IMR-90 (cell line): ENCODE measurements at places on chromosomes 2 and 18. TPM values are rescaled to one million over a fixed set of nuclear protein-coding genes. Genes with fewer than 3 reads are reported as not detected.

The ASXL3 gene
- 0.03 TPM in 2 replicates for polyA plus RNA-seq

The PHLPP1 gene
- 3.3 and 4.2 TPM in 2 replicates for polyA plus RNA-seq

The GPR45 gene
- polyA plus RNA-seq: not detected in 2 replicates

The TWSG1 gene
- polyA plus RNA-seq: 69.4 and 80.4 TPM in 2 replicates

The KLHL14 gene
- polyA plus RNA-seq: not detected in 2 replicates

The UPP2 gene
- polyA plus RNA-seq: not detected in 2 replicates

The DSG4 gene
- not detected in 2 replicates for polyA plus RNA-seq

The UGT1A4 gene
- polyA plus RNA-seq: not detected in 2 replicates

The HJURP gene
- polyA plus RNA-seq: 26.5 and 27.1 TPM in 2 replicates

The ANKRD62 gene
- not detected in 2 replicates for polyA plus RNA-seq

The GCKR gene
- polyA plus RNA-seq: 0.41 and 0.55 TPM in 2 replicates

The SKOR2 gene
- polyA plus RNA-seq: not detected in 2 replicates

The FOXD4L1 gene
- not detected in 2 replicates for polyA plus RNA-seq

DNA sequence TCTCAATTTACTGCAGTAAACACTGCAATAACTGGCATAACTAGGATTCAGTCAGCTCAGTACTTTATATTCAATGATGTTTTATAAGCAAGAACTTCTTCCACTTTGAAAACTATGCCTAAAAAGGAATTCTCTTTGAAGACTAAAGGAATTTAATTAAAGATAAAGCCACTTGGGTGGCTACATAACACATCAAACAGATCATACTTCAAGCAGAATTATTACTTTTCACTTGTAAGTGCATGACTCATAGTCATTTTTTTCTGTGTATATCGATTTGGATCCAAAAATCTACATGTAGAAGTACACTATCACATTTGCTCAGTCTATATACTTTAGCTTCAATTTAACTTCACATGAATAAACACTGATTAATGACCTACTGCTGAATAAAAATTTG lies 4.0 kb downstream of the KANSL1L start:
- H3K27ac ChIP-seq: no peak overlapping the region
- no peaks in the 10 kb centered on the region for H3K27me3 ChIP-seq
- peak; percentile 28 for DNase-seq
- no peak overlapping the region for H3K4me3 ChIP-seq
- H3K4me1 ChIP-seq: no peaks in the 10 kb centered on the region
- H3K36me3 ChIP-seq: no peaks in the 10 kb centered on the region

- no peaks in the 10 kb centered on the region for H3K36me3 ChIP-seq
- H3K4me3 ChIP-seq: no peak overlapping the region
- no peaks in the 10 kb centered on the region for H3K4me1 ChIP-seq
- no peaks in the 10 kb centered on the region for H3K27me3 ChIP-seq
- DNase-seq: no peak
Observed at GRCh38 chr18:7336623-7337022, 105.7 kb downstream of the LRRC30 start.

GRCh38 chr18:76553715-76554546 lies 58.9 kb upstream of the ZNF516 start:
- peaks cover 9% of the 10 kb centered on the region for H3K4me1 ChIP-seq
- H3K27me3 ChIP-seq: no peaks in the 10 kb centered on the region
- H3K4me3 ChIP-seq: no peak overlapping the region
- DNase-seq: peak; percentile 90

DNA sequence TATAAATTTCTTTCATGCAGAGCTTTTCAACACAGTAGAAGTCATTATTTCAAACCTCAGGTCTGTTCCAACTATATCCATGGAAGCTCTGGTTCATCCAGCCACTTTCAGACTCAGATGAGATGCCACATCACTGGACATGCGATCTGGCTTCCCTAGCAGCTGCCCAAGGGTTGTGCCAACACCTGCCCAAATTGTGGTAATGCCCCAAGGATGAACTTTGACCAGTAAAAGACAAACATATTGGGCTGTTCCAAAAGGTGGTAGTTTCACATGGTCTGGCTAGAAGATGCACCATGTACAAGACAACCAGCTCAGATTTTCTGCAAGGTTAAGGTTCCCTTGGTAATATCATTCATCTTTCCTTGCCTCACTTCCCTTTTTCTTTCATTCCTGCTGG lies 101.9 kb downstream of the THADA start:
- peaks cover 2% of the 10 kb centered on the region; the same call in 1 of the 2 replicates for H3K36me3 ChIP-seq
- H3K27ac ChIP-seq: no peak overlapping the region
- no peak for DNase-seq
- no peak overlapping the region for H3K4me3 ChIP-seq
- H3K4me1 ChIP-seq: no peaks in the 10 kb centered on the region
- H3K27me3 ChIP-seq: no peaks in the 10 kb centered on the region

DNA sequence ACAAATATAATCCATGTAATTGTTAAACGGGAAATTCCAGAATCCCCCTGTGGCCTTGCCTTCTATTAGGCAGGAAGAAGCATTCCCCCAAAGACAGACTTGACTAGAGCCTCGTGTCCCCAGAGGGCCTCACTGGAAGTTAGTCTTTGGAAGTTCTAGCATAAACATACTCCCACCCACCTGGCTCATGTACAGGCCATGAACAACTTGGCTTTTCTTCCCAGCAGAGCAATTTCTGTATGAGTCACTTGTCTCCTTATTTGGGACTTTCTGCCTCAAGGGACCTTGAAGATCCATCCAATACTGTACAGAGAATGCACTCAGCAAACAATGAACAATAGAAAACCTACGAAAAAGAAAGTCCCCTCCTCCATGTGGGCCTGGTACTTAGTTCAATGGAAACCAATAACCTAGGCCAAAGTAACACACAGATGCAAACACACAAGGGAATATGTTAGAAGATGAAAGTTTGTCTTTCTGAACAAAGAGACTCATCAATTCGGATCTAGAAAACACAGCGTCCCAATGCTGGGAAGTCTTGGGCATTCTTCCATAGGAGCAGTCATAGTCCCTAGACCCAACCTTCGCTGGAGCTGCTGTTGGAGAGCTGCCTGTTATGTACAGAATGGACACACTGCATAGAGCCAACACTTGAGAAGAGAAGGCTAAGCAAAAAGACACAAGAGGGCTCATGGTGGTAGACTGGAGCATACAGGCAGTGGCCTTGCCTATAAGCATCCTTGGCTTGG lies 303.5 kb downstream of the HRH4 start:
- H3K27me3 ChIP-seq: no peaks in the 10 kb centered on the region
- H3K4me1 ChIP-seq: peaks cover 20% of the 10 kb centered on the region
- DNase-seq: peak; percentile 96
- no peaks in the 10 kb centered on the region for H3K36me3 ChIP-seq
- peak overlapping the region; percentile 82 for H3K27ac ChIP-seq
- H3K4me3 ChIP-seq: no peak overlapping the region

DNA sequence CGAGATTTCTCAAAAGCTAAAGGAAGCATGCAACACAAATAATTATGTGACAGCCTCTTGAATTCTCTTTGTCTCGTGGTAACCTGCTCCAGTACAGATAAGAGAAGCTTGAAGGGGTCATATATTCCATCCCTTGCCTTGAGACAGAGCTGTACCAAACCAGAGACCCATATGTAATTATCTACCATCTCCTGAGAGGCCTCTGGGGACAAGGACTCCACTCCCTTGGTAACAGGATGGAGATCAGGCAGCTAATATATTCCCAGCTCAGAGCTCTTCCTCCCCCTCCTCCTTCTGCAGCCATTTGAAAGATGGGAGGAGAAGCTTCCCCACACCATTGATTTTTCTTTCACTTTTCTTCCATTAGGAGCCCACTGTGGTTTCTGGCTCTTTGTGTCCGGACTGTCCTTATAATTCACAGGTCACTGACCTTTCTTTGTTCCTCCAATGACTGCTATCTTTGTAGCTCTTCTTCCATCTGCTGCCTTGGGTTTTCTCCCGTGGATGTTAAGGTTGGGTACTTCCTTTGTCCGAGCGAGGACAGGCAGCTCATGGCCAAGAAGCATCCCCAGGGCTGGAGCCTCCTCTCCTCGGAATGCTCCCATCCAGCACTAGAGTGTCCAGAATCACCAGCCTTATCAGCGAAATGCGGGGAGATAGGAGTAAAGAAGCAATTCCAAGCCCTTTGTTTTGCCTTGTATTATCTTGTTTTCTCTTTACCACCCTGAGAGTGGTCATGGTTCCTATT lies 72.6 kb upstream of the STPG4 start:
- H3K4me1 ChIP-seq: peaks cover 26% of the 10 kb centered on the region
- no peaks in the 10 kb centered on the region for H3K36me3 ChIP-seq
- H3K4me3 ChIP-seq: no peak overlapping the region
- no peaks in the 10 kb centered on the region for H3K27me3 ChIP-seq
- no peak overlapping the region for H3K27ac ChIP-seq

GRCh38 chr18:11957636-11958035 lies 23.7 kb upstream of the IMPA2 start:
- no peak overlapping the region for H3K27ac ChIP-seq
- no peaks in the 10 kb centered on the region for H3K36me3 ChIP-seq
- no peak for DNase-seq
- H3K4me1 ChIP-seq: peaks cover 11% of the 10 kb centered on the region
- no peaks in the 10 kb centered on the region for H3K27me3 ChIP-seq

GRCh38 chr2:4077017-4077416 lies 373.6 kb downstream of the DCDC2C start:
- no peaks in the 10 kb centered on the region for H3K27me3 ChIP-seq
- no peak overlapping the region for H3K27ac ChIP-seq
- H3K4me3 ChIP-seq: no peak overlapping the region
- no peak for DNase-seq
- no peaks in the 10 kb centered on the region for H3K4me1 ChIP-seq

DNA sequence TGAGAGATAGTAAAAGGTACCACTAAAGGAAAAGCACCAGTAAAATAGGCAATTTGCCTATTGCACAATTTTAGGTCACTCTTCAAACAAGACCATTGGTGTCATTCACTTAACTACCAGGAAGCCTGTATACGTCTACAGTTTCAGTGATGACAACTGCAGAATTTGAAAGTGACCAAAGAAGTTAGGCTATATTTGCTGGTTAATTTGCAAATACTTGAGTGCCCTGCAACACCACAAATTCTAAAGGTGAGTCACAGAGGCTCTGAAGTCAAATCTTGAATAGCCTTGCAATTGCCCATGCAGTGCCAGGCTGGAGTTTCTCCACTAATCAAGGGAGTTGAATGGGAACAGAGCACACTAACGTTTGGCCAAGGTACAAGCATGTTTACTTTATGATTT lies 128.7 kb upstream of the CCDC68 start:
- no peak overlapping the region for H3K27ac ChIP-seq
- DNase-seq: no peak
- H3K27me3 ChIP-seq: peaks cover 7% of the 10 kb centered on the region

GRCh38 chr2:209097168-209097567 lies 326.7 kb upstream of the MAP2 start:
- no peaks in the 10 kb centered on the region for H3K36me3 ChIP-seq
- H3K4me1 ChIP-seq: no peaks in the 10 kb centered on the region
- no peak overlapping the region for H3K4me3 ChIP-seq
- no peaks in the 10 kb centered on the region for H3K27me3 ChIP-seq
- no peak for DNase-seq

GRCh38 chr2:120509213-120509815 lies 163.4 kb downstream of the INHBB start:
- H3K4me3 ChIP-seq: no peak overlapping the region
- H3K27me3 ChIP-seq: peaks cover 42% of the 10 kb centered on the region
- H3K27ac ChIP-seq: no peak overlapping the region
- H3K36me3 ChIP-seq: no peaks in the 10 kb centered on the region

DNA sequence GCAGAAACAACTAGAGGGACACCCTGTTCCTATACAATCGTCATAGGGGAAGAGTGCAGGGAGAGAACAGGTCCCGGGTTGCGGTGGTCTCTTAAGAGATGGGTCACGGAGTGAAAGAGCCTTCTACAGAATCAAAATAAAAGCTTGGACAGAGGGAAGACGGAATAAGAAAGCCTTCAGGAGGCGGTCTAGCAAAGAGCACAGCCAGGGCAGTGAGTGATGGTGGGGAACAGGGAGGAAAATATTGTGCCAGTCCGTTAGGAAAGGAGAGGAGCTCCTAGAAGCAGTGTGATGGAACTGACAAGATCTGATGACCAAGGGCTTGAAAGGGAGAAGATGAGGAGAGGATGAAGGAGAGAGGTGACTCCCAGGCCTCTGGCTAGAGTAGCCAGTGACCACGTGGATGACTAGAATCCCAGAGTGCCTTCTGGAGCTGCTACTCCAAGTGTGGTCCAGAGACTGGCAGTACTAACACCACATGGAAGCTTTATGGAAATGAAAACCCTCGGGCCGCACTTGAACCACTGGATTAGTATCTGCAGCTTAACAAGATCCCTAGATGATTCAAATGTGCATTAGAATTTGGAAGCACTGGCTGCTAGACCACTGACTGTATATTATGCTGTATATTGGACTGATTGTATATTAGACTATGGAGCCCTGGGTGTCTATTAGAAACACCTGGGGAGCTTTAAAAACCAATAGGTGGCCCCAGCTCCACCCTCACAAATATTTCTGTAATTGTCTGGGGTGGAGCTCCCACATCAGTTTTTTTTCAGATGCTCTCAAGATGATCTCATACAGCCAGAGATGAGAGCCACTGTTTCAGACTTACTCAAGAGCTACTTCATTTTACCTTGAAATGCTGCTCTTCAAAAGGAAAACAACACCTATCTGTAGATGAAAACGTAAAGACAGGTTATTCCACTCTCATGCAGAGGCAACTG lies 1.1 kb upstream of the EVA1A start:
- DNase-seq: peak; percentile 55
- no peaks in the 10 kb centered on the region for H3K27me3 ChIP-seq
- H3K4me1 ChIP-seq: peaks cover 13% of the 10 kb centered on the region
- H3K4me3 ChIP-seq: peak overlapping the region; percentile 88
- peak overlapping the region; percentile 99 for H3K27ac ChIP-seq

- no peaks in the 10 kb centered on the region for H3K36me3 ChIP-seq
- DNase-seq: peak; percentile 24
- H3K4me1 ChIP-seq: no peaks in the 10 kb centered on the region
- H3K27ac ChIP-seq: no peak overlapping the region
- peaks cover 17% of the 10 kb centered on the region for H3K27me3 ChIP-seq
Observed at GRCh38 chr2:74292751-74293150, 50.5 kb downstream of the SLC4A5 start.

DNA sequence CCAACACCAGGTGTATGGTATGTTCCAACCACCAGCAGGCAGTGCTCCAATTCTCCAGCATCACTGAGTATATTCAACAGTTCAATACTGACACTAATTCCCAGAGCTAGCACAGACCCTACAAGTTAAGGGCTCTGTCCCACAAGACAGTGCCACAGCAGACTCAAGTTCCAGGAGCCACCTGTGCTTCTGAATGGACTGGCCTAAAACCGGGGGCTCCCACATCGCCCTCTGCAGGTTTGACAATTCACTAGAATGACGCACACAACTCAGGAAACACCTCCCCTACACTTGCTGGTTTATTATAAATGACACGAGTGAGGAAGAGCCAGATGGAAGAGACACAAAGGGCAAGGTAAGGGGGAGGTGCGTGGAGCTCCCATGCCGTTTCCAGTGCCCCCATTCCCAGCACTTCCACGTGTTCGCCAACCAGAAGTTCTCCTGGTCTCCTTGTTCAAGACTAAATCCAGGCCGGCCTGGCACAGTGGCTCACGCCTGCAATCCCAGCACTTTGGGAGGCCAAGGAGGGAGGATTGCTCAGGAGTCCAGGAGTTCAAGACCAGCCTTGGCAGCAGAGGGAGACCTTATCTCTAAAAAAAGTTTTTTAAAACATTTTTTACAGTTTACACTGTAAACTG lies 12.2 kb upstream of the ATP6V1B1 start:
- no peak overlapping the region for H3K4me3 ChIP-seq
- no peaks in the 10 kb centered on the region; the same call in 1 of the 2 replicates for H3K36me3 ChIP-seq
- H3K4me1 ChIP-seq: no peaks in the 10 kb centered on the region
- no peaks in the 10 kb centered on the region; the same call in 1 of the 2 replicates for H3K27me3 ChIP-seq
- no peak overlapping the region for H3K27ac ChIP-seq

- no peaks in the 10 kb centered on the region for H3K36me3 ChIP-seq
- H3K27me3 ChIP-seq: no peaks in the 10 kb centered on the region
Observed at GRCh38 chr2:4964579-4964978, 727.6 kb upstream of the SOX11 start.

GRCh38 chr2:126222278-126222677 lies 433.7 kb upstream of the GYPC start:
- H3K27ac ChIP-seq: no peak overlapping the region
- no peak for DNase-seq
- H3K4me3 ChIP-seq: no peak overlapping the region
- no peaks in the 10 kb centered on the region for H3K36me3 ChIP-seq
